Ovary (tissue), 10 donors: ENCODE measurements at places on chromosomes 5 and 9. TPM values are rescaled to one million over a fixed set of nuclear protein-coding genes. Genes with fewer than 3 reads are reported as not detected.

GRCh38 chr9:109013679-109014607, 644 bp upstream of the CTNNAL1 start:
- H3K27me3 ChIP-seq: no peaks in the 10 kb centered on the region
- peaks cover 19% of the 10 kb centered on the region for H3K4me1 ChIP-seq
- no peaks in the 10 kb centered on the region for H3K36me3 ChIP-seq
- peak overlapping the region; percentile 97 for H3K4me3 ChIP-seq
- peak overlapping the region; percentile 91 for H3K27ac ChIP-seq

GRCh38 chr5:138503487-138504270, 38.4 kb downstream of the EGR1 start:
- no peaks in the 10 kb centered on the region for H3K4me1 ChIP-seq
- peak overlapping the region; percentile 26 for H3K27ac ChIP-seq
- H3K27me3 ChIP-seq: no peaks in the 10 kb centered on the region
- H3K4me3 ChIP-seq: no peak overlapping the region
- H3K36me3 ChIP-seq: no peaks in the 10 kb centered on the region
- peak; percentile 52 for DNase-seq

Gene UGT3A2
- not detected for total RNA-seq

DNA sequence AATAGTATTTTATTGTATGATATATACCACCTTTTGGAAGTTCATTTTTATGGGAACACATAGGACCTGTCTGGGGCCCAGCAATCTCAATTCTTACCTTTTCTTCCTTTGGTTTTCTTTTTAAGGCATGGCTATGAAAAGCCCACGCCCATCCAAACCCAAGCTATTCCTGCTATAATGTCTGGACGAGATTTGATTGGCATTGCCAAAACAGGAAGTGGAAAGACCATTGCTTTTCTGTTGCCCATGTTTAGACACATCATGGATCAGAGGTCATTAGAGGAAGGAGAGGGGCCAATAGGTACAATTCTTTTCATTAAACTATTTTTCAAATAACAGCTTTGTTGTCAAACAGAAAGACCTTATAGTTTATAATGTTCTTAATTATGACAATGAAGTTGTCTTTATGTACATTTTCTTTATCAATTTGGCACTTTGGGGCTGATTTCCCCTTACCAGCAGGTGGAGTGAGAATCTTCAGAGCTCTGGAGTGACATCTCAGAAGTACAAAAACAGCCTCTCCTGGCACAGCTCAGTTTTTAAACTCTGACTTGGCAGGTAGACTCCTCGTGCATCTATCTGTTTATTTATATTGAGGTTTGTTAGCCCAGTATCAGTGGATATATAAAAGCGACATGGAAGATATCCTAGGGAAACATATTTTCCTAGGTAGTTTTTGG, 25.8 kb downstream of the DDX46 start:
- H3K4me3 ChIP-seq: no peak overlapping the region
- no peak overlapping the region for H3K27ac ChIP-seq
- H3K27me3 ChIP-seq: no peaks in the 10 kb centered on the region
- DNase-seq: no peak
- H3K4me1 ChIP-seq: no peaks in the 10 kb centered on the region

- H3K4me1 ChIP-seq: no peaks in the 10 kb centered on the region
- H3K36me3 ChIP-seq: no peaks in the 10 kb centered on the region
- H3K27ac ChIP-seq: no peak overlapping the region
- H3K27me3 ChIP-seq: no peaks in the 10 kb centered on the region
These were observed 63.7 kb downstream of the LURAP1L start for GRCh38 chr9:12838546-12838945.

- DNase-seq: no peak
- no peaks in the 10 kb centered on the region for H3K36me3 ChIP-seq
- no peak overlapping the region for H3K27ac ChIP-seq
- no peak overlapping the region for H3K4me3 ChIP-seq
- H3K27me3 ChIP-seq: no peaks in the 10 kb centered on the region
These were observed 12.4 kb downstream of the CBY3 start for GRCh38 chr5:179668391-179668790.

Gene CHSY3
- 1.5 TPM for total RNA-seq

DNA sequence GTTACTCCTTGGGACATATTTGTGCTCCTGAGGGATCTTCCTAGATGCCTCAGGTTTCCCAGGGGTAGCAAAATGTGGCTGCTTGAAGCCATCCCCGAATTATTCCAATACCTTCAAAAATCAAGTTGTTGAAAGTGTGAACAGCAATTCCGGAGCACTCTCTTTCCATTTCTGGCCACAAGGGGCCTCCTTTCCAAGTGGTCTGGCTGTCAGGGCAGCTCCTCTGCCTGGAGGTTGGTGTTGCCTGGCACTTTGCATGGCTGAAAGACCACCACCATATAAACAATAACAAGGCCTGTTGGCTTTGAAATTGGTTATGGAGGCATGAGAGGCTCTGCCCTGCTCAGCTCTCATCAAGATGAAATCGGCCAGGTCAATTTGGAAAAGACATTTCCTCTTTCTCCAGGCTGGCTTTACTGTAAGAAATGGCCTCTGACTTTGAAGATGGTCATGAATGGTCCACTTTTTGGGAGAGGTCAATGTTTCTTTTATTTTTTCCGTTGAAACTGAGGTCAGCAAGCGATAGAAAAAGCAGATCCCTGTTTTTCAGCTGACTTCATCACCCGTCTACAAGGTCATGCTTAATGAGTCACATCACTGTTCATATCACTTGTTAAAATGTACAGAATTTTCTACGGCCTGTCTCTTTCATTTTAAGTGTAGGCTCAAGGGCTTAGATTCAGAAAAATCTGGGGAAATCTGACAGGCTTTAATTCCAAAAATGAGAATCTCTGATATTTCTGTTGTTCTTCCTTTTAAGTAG, 481.1 kb upstream of the ZNF608 start:
- H3K27ac ChIP-seq: no peak overlapping the region
- no peaks in the 10 kb centered on the region for H3K4me1 ChIP-seq
- no peak for DNase-seq
- H3K36me3 ChIP-seq: no peaks in the 10 kb centered on the region

DNA sequence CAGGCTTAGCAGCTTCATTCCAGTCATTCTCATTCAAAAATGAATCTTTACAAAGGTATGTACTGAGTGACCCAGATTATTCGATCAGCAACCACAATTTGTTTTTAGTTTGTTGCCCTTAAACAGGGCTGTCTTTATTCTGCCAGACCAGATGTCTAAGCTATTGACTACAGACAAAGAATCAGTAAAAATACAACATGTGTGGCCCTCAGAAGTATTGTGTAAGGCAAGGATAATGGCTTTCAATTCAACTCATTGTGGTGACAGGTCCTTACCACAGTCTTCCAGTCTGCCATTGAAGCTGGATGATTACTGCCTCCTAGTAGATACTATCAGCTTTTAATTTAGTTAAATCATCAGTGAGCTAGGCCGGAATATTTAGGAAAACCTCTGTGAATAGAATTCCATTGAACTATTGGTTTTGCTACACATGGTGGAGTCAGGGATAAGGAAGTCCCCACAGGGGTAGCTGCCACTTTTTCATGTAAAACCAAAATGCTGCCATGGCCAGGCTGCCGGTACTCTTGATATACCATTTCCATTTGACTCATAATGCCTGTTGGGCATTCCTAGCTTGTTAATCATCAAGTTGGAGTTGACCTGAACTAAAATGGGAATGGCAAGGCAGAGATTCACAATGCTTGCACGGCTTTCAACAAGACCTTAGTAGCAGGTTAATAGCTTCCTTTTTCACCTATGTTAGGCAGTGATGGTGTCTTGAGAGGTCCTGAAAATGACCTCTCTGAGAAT, 175.6 kb downstream of the MEF2C start:
- H3K27ac ChIP-seq: no peak overlapping the region
- no peaks in the 10 kb centered on the region for H3K36me3 ChIP-seq
- H3K27me3 ChIP-seq: no peaks in the 10 kb centered on the region
- no peaks in the 10 kb centered on the region for H3K4me1 ChIP-seq
- no peak for DNase-seq

GRCh38 chr5:68845131-68845530, 248.7 kb upstream of the SLC30A5 start:
- H3K4me1 ChIP-seq: no peaks in the 10 kb centered on the region
- no peak overlapping the region for H3K27ac ChIP-seq
- no peak for DNase-seq
- H3K27me3 ChIP-seq: no peaks in the 10 kb centered on the region
- H3K36me3 ChIP-seq: no peaks in the 10 kb centered on the region

Gene CD274
- total RNA-seq: 1.1 TPM

Gene CARD9
- total RNA-seq: 3.5 TPM

Gene APBA1
- total RNA-seq: 10.6 TPM

DNA sequence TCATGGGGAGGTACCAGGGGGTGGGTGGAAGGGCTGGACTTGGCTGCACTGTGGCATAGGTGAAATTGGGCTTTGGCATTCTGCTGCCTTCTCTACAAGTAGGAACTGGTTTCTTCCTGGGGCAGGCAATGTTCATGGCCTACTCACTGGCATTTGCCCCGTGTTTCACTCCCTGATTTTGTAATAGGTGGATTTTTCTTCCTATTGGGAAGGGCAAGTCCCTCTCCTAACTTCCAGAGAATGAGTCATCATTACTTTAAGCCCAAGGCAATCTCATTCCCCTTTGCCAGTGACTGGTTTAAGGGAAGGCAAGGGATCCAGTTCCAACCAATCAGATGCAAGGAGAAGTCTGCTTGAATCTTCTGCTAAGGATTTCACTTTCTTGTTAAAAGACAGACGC, 67.9 kb upstream of the ANKRD55 start:
- peaks cover 8% of the 10 kb centered on the region for H3K4me1 ChIP-seq
- no peaks in the 10 kb centered on the region for H3K36me3 ChIP-seq
- no peaks in the 10 kb centered on the region for H3K27me3 ChIP-seq
- no peak for DNase-seq
- no peak overlapping the region for H3K27ac ChIP-seq
- no peak overlapping the region for H3K4me3 ChIP-seq

Gene C9orf153
- total RNA-seq: 0.68 TPM

Gene PCDHB7
- total RNA-seq: 5.1 TPM

- no peak overlapping the region for H3K4me3 ChIP-seq
- no peaks in the 10 kb centered on the region for H3K36me3 ChIP-seq
- no peaks in the 10 kb centered on the region for H3K27me3 ChIP-seq
These were observed 164.8 kb upstream of the VCAN start for GRCh38 chr5:83306572-83307241.

DNA sequence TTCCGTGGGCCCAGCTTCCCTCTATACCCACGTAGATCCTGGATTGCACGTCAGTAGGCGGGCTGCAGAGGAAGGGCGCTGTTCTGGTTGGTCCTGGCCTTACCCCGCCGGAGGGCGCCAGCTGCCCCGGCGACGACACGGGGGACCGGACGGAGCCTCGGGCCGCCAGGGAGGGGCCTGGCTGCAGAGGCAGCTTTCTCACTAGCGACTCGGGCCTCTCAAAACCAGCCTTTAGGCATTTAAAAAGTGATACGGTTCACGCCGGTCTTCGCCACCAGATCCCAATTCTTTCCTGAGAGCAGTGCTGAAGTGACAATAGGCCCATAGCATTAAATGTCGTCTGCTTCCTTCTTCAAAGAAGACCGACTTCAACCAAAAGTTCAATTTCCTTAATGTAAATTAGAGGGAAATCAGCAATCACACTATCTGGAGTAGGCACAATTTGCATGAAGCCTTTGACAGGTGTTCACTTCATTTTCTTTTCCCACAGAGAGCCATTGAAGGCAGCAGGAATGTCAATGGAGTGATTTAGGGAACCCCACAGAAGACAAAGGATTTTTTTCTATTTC, 17.6 kb upstream of the UBE2D2 start:
- no peak overlapping the region for H3K27ac ChIP-seq
- no peak overlapping the region for H3K4me3 ChIP-seq

Gene DUSP1
- total RNA-seq: 112 TPM

- H3K36me3 ChIP-seq: no peaks in the 10 kb centered on the region
- no peaks in the 10 kb centered on the region for H3K4me1 ChIP-seq
- H3K27me3 ChIP-seq: no peaks in the 10 kb centered on the region
These were observed 1051.3 kb upstream of the DMAC1 start for GRCh38 chr9:8850914-8851313.

DNA sequence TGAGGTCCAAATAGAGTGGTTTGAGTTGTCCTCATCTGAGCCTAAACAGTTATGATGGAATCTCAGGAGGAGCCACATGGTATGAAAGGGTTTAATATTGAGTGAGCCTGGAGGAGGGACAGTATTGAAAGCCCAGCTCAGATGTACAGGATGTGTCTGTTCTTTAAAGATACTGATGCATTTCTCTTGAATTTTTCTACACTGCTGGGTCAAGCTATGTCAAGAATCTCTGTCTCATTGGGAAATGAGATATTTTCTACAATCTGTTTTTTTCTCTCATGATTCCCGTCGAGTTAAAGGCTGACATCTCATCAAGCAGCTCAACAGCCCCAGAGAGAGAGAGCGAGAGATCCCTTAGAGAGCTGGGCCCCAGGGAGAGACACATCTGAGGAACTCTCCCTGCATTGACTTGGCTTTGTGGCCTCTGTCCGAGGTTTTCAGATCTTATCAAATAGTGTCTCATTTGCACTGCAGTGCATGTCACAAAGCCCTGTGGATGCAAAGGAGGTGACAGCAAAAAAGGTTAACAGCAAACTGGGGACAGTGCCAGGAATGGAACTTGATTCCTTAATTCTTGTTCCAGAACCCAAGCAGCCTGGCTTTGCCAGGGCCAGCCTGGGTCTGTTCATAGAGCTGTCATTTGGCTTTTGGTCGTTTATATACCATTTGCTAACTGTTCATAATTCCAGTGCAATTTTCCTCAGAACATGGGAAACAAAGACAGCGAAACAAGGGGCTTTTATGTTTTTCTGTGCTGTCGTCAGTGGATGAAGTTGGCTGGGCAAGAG, 19.0 kb upstream of the ACTBL2 start:
- no peaks in the 10 kb centered on the region for H3K36me3 ChIP-seq
- H3K4me1 ChIP-seq: peaks cover 4% of the 10 kb centered on the region
- no peak overlapping the region for H3K27ac ChIP-seq

Gene MYOZ3
- 0.36 TPM for total RNA-seq

- H3K36me3 ChIP-seq: no peaks in the 10 kb centered on the region
- no peak for DNase-seq
- no peaks in the 10 kb centered on the region for H3K27me3 ChIP-seq
- H3K4me3 ChIP-seq: no peak overlapping the region
These were observed 75.5 kb upstream of the CDK20 start for GRCh38 chr9:88049677-88050307.

GRCh38 chr5:123303802-123304201, 119.4 kb downstream of the CEP120 start:
- DNase-seq: no peak
- H3K27ac ChIP-seq: no peak overlapping the region
- H3K4me1 ChIP-seq: no peaks in the 10 kb centered on the region
- H3K27me3 ChIP-seq: no peaks in the 10 kb centered on the region
- H3K36me3 ChIP-seq: no peaks in the 10 kb centered on the region

DNA sequence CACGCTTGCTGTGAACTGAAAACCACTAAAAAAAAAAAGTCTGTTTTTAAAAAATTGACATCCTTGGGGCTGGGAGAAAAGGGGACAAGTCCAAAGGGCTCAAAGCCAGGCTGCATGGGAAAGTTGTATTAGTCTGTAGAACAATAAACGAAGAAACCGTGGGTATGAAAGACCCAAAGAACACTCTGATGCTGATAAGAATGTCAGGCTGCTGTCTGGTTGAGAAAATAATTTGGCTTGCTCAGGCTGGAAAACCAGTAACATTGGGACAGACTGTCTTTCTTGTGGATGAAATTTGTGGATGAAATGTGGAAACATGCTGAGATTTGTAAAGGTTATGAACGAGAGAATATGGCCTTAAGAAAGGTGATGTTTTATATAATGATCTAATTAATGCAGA, 68.5 kb upstream of the HSPB3 start:
- no peaks in the 10 kb centered on the region for H3K36me3 ChIP-seq
- no peaks in the 10 kb centered on the region for H3K27me3 ChIP-seq
- no peak overlapping the region for H3K4me3 ChIP-seq
- no peak for DNase-seq
- H3K4me1 ChIP-seq: no peaks in the 10 kb centered on the region
- H3K27ac ChIP-seq: no peak overlapping the region

Gene HTR1A
- not detected for total RNA-seq

Gene SPINK6
- not detected for total RNA-seq

- no peaks in the 10 kb centered on the region for H3K4me1 ChIP-seq
- no peak for DNase-seq
- no peaks in the 10 kb centered on the region for H3K36me3 ChIP-seq
- no peak overlapping the region for H3K27ac ChIP-seq
These were observed 126.6 kb upstream of the BASP1 start for GRCh38 chr5:17090839-17091238.
